ENCODE measurements at places on chromosomes 11 and 22. TPM values are rescaled to one million over a fixed set of nuclear protein-coding genes. Genes with fewer than 3 reads are reported as not detected.

GRCh38 chr11:37858398-37858797, 1260.4 kb upstream of the RAG2 start:
- H3K4me3 ChIP-seq, result no peak overlapping the region
- no peaks in the 10 kb centered on the region for H3K27me3 ChIP-seq
- peak; percentile 1 for DNase-seq
- H3K4me1 ChIP-seq, result no peaks in the 10 kb centered on the region

DNA sequence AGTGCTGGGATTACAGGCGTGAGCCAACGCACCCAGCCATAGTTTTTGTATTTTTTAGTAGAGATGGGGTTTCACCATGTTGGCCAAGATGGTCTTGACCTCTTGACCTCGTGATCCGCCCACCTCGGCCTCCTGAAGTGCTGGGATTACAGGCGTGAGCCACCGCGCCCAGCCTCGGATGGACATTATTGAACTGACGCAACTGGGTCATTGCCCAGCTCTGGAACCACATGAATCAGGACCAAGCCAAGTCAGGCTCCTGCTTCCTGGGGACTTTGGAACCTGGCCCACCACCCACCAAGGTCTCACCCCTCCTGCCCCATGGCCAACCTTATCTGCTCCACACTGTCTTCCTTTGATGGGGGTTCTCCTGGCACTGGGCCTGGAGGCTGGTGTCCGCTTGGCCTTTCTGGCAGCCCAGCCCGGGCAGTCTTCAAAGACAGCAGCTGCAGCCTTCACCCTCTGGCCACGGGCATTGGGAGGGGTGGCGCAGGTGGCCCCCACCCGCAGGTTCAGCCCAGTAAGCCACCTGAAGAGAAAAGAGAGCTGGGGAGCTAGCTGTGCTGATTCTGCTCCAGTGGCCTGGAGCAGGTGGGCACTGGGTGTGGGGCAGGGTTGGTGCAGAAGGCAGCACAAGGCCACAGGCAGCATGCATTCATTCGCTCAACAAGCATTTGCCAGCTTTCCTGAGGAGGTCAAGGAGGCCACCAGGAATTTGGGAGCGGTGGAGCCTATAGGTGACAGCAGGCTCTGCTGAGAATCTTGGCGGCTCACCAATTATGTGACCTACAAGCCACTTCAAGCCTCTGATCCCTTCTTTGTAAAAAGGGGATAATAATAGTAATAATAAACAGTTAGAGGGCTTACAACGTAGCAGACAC, 5.7 kb downstream of the CHADL start:
- H3K27me3 ChIP-seq, result no peaks in the 10 kb centered on the region
- H3K4me3 ChIP-seq, result no peak overlapping the region
- H3K4me1 ChIP-seq, result no peaks in the 10 kb centered on the region
- no peak overlapping the region for H3K27ac ChIP-seq
- no peak for DNase-seq

DNA sequence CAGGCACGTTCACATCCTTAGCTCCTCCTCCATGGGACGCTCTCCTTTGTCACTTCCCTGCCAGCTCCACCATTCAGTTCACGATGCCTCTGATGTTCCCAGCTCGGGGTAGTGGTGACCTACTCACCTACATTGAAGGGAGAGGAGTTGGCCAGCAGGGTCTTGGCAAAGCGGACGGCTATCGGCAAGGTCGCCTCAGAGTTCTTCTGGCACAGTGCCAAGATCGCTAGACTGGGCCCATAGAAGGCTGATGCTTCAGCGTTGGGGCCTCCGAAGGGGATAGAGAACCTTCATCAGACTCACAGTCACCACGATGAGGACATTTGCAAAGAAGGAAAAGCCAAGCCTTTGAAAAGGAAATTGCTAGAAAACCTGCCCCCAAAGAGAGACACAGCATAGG, 3.0 kb downstream of the CBLIF start:
- H3K4me1 ChIP-seq, result no peaks in the 10 kb centered on the region
- no peak overlapping the region for H3K27ac ChIP-seq
- no peak for DNase-seq
- H3K36me3 ChIP-seq, result no peaks in the 10 kb centered on the region
- no peak overlapping the region for H3K4me3 ChIP-seq

PLAAT2 gene
- total RNA-seq, result 0.58 TPM

DNA sequence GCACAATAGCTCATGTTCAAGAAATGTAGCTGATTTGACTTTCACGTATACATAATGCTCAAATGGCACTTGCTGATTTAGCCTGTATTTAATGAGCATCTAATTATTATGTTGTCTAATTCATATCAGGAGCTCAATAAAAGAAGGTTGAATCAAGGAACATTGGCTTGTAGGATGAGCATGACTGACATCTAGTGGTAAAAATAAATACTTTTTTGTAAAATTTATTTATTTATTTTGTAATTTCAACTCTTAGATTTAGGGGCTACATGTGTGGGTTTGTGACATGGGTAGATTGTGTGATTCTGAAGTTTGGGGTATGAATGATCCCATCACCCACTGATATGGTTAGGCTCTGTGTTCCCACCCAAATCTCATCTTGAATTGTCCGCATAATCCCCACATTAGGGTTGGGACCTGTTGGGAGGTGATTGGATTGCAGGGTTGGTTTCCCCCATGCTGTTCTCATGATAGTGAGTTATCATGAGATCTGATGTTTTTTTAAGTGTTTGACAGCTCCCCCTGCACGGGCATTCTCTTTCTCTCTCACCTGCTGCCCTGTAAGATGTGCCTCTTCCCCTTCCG, 1.7 kb upstream of the OR52E5 start:
- no peak overlapping the region for H3K27ac ChIP-seq
- H3K27me3 ChIP-seq, result peaks cover 59% of the 10 kb centered on the region
- no peaks in the 10 kb centered on the region for H3K36me3 ChIP-seq
- peak; percentile 13 for DNase-seq

DNA sequence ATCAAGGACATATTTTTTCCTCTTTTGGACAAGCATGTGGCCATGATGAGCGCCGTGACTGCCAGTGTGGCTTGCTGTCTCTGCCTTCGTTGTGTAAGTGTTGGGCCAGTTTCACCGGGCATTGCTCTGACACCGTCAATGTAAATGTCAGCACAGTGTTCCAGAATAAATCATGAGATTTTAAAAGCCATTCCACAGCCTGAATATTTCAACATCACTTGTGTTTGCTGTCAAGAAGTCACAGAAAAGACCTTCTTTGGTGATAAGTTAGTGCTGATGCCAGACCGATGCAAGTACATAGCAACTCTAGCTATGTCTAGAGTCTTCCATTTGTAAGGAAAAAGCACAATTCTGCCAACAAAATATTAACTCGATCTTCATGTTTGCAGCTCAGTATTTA, 467.8 kb downstream of the TBC1D22A start:
- DNase-seq, result no peak
- no peaks in the 10 kb centered on the region for H3K36me3 ChIP-seq
- peaks cover 25% of the 10 kb centered on the region for H3K27me3 ChIP-seq
- no peak overlapping the region for H3K4me3 ChIP-seq
- no peak overlapping the region for H3K27ac ChIP-seq

PRRG4 gene
- total RNA-seq, result 1.2 TPM

DNA sequence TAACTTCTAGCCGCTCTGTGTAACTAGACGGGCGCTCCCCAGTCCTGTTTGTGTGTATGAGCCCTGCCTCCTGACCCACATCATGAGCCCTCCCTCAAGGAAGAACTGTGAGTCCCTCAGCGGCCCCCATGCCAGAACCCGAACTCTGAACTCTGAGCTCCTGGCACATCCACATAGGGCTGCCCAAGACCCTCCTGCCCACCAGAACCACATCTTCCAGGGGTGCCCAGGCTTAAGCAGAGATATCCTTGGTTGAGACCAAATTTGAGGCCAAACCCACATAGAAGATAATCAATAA, 3.0 kb downstream of the TRIM29 start:
- peaks cover 15% of the 10 kb centered on the region for H3K36me3 ChIP-seq
- no peaks in the 10 kb centered on the region for H3K27me3 ChIP-seq
- no peak for DNase-seq
- H3K4me3 ChIP-seq, result peak overlapping the region; percentile 88
- H3K27ac ChIP-seq, result no peak overlapping the region
- H3K4me1 ChIP-seq, result peaks cover 50% of the 10 kb centered on the region

DNA sequence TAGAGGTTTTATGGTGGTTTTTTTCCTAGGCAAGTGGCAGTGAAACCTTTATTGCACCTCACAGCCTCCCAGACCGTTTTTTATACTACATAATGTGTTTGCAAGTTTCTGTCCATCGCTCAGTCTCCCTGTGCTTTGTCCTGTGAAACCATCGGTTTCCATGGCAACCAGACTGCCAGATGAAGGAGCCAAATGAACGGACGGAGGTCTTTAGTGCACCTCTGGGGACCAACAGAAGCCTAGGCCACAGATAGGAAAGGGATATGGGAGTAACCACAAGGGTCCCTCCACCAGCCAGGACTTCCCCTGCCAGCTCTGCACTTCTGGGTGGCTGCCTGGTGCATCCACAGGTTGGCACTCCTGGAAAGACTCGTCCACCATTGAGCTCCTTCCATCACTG, 165.0 kb downstream of the CHST1 start:
- peaks cover 55% of the 10 kb centered on the region for H3K27me3 ChIP-seq
- H3K4me1 ChIP-seq, result no peaks in the 10 kb centered on the region
- no peak for DNase-seq
- no peak overlapping the region for H3K4me3 ChIP-seq
- no peak overlapping the region for H3K27ac ChIP-seq
- no peaks in the 10 kb centered on the region for H3K36me3 ChIP-seq

DNA sequence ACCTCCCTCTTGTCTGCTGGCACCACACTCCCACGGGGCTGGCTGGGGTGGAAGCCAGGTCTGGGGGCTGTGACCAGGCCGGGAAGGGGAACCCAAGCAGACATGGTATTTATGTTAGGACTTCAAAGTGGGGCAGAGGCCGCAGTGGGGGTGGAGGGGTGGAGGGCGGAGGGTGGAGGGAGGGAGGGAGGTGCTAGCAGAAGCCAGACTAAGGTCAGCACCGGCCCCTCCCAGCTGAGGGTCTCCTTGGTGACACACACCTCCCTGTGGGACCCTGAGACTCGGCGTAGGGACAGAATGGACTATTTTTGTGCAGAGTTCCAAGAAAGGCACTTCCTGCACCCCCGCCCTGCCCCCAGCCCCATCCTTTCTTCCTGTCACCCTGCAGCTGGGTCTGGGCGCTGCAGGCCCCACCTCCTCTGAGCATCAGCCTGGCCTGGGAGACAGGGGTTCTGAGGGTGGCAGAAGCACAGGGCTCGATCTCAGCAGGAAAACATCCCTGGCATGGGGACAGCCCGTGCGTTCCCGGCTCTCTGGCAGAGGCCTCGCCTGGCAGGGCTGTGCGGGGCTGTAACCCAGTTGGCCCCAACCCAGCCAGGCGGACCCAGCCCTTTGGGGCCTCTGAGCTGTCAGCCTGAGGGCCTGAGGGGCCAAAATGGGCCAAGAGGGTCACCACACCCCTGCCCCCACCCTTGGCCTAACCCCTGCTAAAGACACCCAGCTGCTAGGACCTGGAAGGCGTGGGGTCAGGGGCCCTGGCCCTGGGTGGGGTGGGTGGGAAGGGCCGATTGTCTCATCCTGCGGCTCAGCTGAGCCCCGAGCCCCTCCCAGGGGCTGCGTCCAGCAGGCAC, 9.6 kb upstream of the CD248 start:
- H3K36me3 ChIP-seq, result peaks cover 6% of the 10 kb centered on the region
- H3K4me3 ChIP-seq, result no peak overlapping the region
- H3K4me1 ChIP-seq, result peaks cover 52% of the 10 kb centered on the region
- peak overlapping the region; percentile 76 for H3K27ac ChIP-seq
- no peaks in the 10 kb centered on the region for H3K27me3 ChIP-seq

GRCh38 chr11:57349491-57350274, 11.5 kb downstream of the P2RX3 start:
- no peak overlapping the region for H3K27ac ChIP-seq
- H3K4me1 ChIP-seq, result no peaks in the 10 kb centered on the region
- no peaks in the 10 kb centered on the region for H3K27me3 ChIP-seq
- H3K4me3 ChIP-seq, result no peak overlapping the region

SLC1A2 gene
- total RNA-seq, result not detected

- no peak overlapping the region for H3K27ac ChIP-seq
- H3K27me3 ChIP-seq, result peaks cover 44% of the 10 kb centered on the region
- DNase-seq, result no peak
- H3K4me3 ChIP-seq, result no peak overlapping the region
- no peaks in the 10 kb centered on the region for H3K4me1 ChIP-seq
Measured at GRCh38 chr11:8352876-8353505, 89.3 kb upstream of the LMO1 start.

RAPSN gene
- total RNA-seq, result 0.51 TPM

KLHL35 gene
- not detected for total RNA-seq

CALCA gene
- total RNA-seq, result not detected

ZBTB16 gene
- total RNA-seq, result 70.4 TPM

DDI1 gene
- not detected for total RNA-seq

DNA sequence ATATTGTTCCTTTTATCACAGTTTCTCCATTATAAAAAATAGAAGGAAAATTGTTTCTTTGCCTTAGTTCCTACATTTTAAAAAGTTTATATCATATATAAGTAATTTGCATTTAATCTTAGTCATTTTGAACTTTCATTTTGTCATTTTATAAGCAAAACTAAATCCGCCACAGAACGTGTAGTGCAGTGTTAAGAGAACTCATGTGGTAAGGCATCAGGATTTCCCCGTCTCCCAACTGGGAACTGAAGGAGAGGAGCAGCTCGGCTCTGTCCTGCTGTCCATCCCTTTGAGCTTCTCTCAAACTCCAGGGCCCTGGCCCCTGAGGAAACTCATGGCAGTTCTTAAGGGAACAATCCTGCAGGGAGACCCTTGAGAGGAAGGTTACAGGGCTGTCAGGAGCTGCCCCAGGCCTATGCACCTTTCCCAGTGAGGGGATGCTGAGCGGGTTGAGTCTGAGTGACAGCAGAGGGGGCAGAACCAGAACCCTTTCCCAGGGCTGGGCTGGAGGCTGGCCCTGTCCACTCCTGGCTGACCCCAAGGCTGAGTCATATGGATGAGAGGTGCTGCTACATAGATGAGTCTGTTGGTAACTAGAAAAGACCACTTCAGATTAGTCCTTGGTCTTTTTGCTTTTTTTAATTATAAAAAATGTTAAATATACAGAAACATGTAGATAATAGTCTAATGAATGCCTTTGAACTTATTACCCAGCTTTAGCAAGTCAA, 333.1 kb downstream of the TBC1D22A start:
- peaks cover 34% of the 10 kb centered on the region for H3K4me1 ChIP-seq
- no peak overlapping the region for H3K27ac ChIP-seq
- H3K27me3 ChIP-seq, result no peaks in the 10 kb centered on the region
- H3K36me3 ChIP-seq, result peaks cover 15% of the 10 kb centered on the region

- no peak overlapping the region for H3K27ac ChIP-seq
- DNase-seq, result no peak
- H3K4me1 ChIP-seq, result no peaks in the 10 kb centered on the region
- no peak overlapping the region for H3K4me3 ChIP-seq
- no peaks in the 10 kb centered on the region for H3K36me3 ChIP-seq
Measured at GRCh38 chr11:21037850-21038249, 368.5 kb downstream of the NELL1 start.

IRAG1 gene
- total RNA-seq, result not detected

DNA sequence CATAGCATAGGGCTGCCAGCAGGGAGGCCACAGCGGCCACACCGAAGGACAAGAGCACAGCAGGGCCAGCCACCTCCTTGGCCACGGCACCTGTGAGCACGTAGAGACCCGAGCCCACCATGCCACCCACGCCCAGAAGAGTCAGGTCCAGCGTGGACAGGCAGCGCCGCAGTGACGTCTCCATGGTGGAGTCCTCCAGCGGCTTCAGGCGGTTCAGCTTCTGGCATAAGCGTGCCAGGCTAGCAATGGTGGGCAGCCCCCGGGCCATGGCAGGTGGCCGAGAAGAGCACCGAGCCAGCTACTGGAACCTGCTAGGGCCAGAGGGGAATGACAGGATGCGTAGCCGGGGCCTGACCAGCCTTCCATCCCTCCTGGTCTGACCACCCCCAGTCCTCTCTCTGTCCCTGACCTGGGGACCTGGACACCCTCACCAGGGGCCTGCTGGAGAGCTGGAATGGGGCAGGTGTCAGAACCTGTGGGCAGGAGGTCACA, 770 bp downstream of the SLC7A4 start:
- no peak overlapping the region for H3K4me3 ChIP-seq
- no peak overlapping the region for H3K27ac ChIP-seq
- no peaks in the 10 kb centered on the region for H3K27me3 ChIP-seq
- no peaks in the 10 kb centered on the region for H3K36me3 ChIP-seq
- H3K4me1 ChIP-seq, result peaks cover 7% of the 10 kb centered on the region
- DNase-seq, result no peak
